ENCODE measurements at places on chromosomes 5 and 9. TPM values are rescaled to one million over a fixed set of nuclear protein-coding genes. Genes with fewer than 3 reads are reported as not detected.

Gene FOXD4L3
- total RNA-seq: not detected

Gene LRRC19
- not detected for total RNA-seq

Gene IER5L
- 71.7 TPM for total RNA-seq

Gene TLR4
- total RNA-seq: 0.08 TPM

Gene KIF12
- 2.2 TPM for total RNA-seq

Gene PCA3
- not detected for total RNA-seq

Gene FOXD4L4
- total RNA-seq: not detected

Gene CFAP77
- 0.13 TPM for total RNA-seq

Gene N4BP3
- 1.5 TPM for total RNA-seq

Gene SHISAL2B
- not detected for total RNA-seq

Gene RBM18
- 13.0 TPM for total RNA-seq

Gene CFAP157
- total RNA-seq: 0.06 TPM

Gene CD180
- total RNA-seq: not detected

Gene AGTPBP1
- 7.7 TPM for total RNA-seq

Gene TMEM252
- total RNA-seq: not detected

Gene PCDHGC4
- total RNA-seq: not detected

Gene TTLL11
- total RNA-seq: 3.6 TPM

Gene OGN
- not detected for total RNA-seq

Gene EDIL3
- total RNA-seq: 0.16 TPM

Gene PLAC8L1
- total RNA-seq: 0.49 TPM

Gene CCDC152
- total RNA-seq: not detected

Gene GADD45G
- total RNA-seq: 0.21 TPM

Gene SLC25A51
- 23.5 TPM for total RNA-seq

Gene MYMK
- total RNA-seq: not detected

Gene C5orf58
- total RNA-seq: not detected

Gene BHMT2
- total RNA-seq: not detected

Gene TAS2R1
- total RNA-seq: not detected

Gene SLC25A2
- not detected for total RNA-seq

Gene UNC13B
- total RNA-seq: 10.1 TPM

Gene TRIM14
- total RNA-seq: 14.7 TPM

Gene EIF4E1B
- total RNA-seq: not detected

Gene ASS1
- total RNA-seq: 17.4 TPM

Gene WDR38
- not detected for total RNA-seq

Gene SPATA9
- 0.13 TPM for total RNA-seq

Gene P4HA2
- total RNA-seq: 43.8 TPM

Gene SLC6A3
- total RNA-seq: 0.17 TPM

Gene SLIT3
- 21.9 TPM for total RNA-seq

Gene SLC4A9
- not detected for total RNA-seq

Gene TPPP
- total RNA-seq: 5.3 TPM

Gene FRRS1L
- 0.15 TPM for total RNA-seq

Gene RASEF
- 11.3 TPM for total RNA-seq

Gene ACER2
- 3.0 TPM for total RNA-seq

Gene WDR31
- 1.4 TPM for total RNA-seq

Gene TMC1
- total RNA-seq: 0.05 TPM

Data from A549 treated with DMSO at 1 μM for 4 hours (cell line).